ENCODE measurements at places on chromosomes 16 and 17. TPM values are rescaled to one million over a fixed set of nuclear protein-coding genes. Genes with fewer than 3 reads are reported as not detected.

DNA sequence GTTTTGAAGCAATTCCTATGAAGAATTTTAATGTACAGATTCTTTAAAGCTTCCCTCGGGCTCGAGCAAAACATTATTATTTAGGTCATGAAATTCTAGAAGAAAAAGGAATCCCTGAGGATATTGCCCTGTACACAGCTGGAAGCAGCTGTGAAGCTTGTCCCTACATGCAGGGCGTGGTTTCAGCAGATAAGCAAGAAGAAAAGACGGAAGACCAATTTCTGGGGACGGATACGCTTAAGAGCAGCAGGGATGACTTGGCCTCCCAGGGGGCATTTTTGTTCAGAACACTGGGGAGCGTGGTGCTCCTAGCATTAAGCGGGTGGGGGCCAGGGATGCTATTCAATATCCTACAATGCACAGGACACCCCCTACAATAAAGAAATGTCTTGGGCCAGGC lies 34.3 kb downstream of the LITAF start:
- DNase-seq: no peak

GRCh38 chr17:10295728-10296343 lies 77.0 kb downstream of the MYH13 start:
- no peak for DNase-seq

DNA sequence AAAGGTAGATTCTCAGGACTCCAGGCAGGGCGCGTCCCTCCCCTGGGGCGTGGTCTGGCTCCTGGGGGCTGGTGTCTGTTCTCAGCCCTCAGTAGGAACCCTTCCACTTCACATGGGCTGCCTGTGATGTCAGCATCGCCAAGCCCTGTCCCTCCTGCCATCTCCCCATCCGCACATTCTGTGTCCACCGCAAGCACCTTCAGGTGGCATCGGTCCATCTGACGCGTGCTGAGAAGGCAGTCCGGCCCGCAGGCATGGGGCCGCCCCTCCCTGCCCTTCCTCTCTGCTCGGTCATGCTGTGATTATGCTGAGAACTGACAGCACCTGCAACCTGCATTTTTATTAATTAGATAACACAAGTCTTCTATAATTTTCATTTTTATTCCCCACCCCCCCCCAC lies 12.7 kb upstream of the DNAH17 start:
- DNase-seq: no peak

GRCh38 chr17:75398279-75398678 lies 7.2 kb downstream of the GRB2 start:
- no peak for DNase-seq

- DNase-seq: no peak
Observed at GRCh38 chr17:19553036-19553435, 19.4 kb downstream of the SLC47A1 start.

GRCh38 chr17:79988185-79988971 lies 47.3 kb downstream of the TBC1D16 start:
- DNase-seq: peak; percentile 91

DNA sequence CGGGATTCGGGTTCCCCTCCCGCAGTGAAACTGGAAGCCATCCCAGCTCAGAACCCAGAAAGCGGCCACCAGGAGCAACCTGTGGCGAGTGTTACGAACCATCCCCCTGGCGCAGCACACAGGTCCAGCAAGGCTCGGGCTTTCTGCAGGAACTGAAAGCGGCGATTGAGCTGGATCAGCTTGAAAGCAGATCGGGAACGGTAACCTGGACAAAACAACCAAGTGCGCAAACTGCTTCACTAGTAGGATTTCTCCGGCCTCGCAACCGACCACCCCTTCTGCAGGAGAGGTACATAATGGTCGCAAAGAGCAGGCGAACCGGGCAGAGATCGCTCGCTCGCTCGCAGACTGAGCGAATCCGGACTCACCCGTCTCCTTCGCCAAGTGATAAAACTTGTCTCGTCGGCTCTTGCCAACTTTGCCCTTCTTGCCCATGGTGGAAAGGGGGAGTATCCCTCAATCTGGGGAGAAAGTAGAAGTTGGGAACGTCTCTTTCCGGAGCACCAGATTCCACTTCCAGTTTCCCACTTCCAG lies 696 bp upstream of the PSMC5 start:
- peak; percentile 26 for DNase-seq

GRCh38 chr16:18945233-18945632 lies 19.0 kb upstream of the SMG1 start:
- no peak for DNase-seq

GRCh38 chr17:36641331-36641876 lies 40.0 kb downstream of the MRM1 start:
- no peak for DNase-seq

DNA sequence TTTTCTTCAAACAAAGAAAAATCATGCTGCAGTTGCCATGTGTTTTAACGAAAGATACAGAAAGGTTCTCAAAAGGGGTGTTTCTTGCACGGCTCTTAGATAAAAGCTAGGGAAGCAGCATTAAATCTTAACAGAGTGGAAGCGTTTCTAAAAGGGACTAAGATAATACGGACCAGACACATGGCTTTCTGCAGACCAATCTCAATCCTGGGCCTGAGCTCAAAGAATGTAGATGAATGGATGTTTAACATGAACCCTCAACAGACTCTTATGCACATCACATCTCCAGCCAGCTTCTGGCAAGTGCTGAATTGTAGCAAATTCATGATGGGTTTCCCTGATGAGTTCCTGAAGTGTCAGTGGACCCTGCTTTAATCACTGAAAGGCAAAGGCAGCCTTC lies 80.2 kb upstream of the COX10 start:
- DNase-seq: no peak

DNA sequence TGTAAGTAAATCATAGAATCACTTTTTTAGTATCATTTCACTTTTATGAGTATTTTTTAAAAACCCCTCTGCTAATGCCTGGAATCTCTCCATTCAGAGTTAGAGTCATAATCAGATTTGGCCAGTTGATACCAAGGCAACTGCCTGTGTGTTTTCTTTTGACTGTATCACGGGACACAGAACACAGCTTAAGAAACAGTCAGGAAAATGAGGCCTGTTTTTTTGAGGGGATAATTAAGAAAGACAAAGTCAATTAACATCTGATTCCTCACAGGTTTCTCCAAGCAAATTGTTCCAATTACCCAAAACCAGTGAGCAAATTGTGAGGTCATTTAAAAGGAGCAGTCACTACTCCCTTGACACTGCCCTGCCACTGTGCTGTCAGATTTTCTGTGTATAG lies 944.5 kb upstream of the SOX9 start:
- DNase-seq: no peak

GRCh38 chr16:11047057-11047456 lies 102.7 kb downstream of the CLEC16A start:
- no peak for DNase-seq

Gene ORAI3
- 51.4 TPM for total RNA-seq

Gene WFIKKN1
- total RNA-seq: not detected

Gene ABCC11
- total RNA-seq: 0.05 TPM

Gene SHBG
- total RNA-seq: not detected

All from renal cortical epithelial cell (primary cell).